ENCODE measurements at places on chromosomes 5 and 9.

DNA sequence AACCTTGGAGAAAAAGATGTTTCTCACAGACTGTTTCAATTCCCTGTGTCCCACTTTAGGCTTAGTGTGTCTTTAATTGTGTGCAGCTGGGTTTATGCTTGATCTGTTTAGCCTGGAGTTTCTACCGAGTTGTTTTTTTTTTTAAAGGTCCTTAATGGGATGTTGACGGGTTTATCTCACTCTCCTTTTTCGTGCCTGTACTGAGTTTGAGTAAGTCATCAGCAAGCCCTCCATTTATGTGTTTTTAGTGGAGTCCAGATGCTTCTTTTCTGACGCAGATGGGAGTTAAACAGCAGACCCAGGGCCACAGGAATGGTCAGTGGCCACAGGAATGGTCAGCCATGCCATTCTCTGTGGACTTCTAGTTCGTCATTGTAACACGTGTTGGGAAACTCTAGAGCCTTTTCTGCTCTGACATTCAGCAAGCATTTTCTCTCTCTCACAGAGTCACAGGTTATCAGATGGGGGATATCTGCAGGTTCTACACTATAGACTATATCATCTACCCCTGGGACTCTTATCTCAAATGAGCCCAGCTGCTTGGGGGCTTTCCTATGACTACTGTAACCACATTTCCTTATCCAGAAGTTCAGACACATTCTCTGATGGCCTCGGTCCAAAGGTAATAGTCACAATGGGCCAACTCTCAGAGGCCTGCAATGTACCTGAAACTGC lies 190.5 kb downstream of the TTLL11 start:
- DNase-seq, result peak; percentile 14

DNA sequence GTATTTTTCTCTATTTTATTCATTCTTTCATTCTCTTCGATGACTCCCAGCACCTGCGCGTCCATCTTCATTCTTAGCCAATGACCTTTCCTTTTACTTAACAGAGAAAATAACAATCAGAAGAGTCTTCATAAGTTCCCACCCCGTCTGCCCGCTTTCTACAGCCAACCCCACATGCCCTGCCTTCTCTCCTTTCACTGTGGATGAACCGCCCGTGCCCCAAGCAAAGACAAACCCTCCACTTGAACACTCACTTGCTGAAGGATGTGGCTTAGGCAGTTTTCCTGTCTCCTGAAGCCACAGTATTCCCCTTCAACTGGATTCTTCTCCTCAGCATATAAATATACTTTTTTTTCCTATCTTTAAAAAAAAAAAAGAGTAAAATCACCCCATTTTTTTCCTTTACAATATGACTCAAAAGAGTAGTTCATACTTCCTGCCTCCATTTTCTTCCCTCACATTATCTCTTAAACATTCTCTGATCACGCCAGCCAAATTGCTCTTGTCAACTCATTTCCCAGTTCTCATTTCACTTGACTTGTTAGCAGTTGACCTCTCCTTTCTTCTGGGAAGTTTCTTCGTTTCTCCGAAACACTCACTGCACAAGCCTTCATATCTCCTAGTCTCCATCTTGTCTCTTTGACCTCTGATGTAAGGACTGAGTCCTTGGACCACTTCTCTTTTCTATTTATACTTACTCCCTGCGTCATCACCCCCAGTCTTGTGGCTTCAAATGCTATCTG lies 11.1 kb downstream of the NIPSNAP3B start:
- no peak for DNase-seq

DNA sequence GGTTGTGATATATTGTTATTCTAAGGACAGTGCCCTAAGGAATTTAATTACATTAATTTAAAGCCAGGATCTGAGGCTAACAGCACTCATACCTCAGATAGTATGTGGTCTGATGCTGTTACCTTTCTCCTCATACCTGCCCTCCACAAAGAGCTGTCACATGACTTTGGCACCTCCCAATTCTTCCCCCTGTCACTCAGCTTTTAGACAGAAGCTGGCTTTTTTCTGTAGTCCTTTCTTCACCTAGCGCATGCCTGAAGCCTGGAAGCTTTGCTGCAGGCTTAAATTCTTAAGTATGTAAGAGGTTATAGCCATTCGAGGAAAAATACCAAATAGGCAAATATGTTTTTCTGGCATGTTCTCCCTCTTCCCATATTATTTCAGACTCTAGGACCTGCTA lies 61.0 kb upstream of the ADAMTS19 start:
- DNase-seq, result no peak

DNA sequence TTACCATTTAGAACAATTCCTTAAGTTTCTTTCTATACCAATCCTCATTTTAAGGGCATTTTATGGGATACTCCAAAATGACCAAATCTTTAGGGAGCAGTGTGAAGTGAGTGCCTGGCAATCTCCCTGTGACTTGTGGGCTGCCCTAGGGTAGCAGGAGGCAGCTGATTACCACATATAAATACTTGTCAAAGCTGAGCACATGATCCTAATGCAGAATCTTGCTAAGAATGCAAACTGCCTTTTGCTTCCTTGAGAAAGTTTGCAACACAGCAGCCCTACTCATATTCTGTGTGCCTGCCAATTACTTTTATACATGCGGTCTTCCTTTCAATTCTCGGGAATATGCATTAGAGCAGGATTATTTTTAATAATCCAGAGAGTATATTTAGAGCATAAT lies 18.2 kb upstream of the NREP start:
- DNase-seq, result no peak

DNA sequence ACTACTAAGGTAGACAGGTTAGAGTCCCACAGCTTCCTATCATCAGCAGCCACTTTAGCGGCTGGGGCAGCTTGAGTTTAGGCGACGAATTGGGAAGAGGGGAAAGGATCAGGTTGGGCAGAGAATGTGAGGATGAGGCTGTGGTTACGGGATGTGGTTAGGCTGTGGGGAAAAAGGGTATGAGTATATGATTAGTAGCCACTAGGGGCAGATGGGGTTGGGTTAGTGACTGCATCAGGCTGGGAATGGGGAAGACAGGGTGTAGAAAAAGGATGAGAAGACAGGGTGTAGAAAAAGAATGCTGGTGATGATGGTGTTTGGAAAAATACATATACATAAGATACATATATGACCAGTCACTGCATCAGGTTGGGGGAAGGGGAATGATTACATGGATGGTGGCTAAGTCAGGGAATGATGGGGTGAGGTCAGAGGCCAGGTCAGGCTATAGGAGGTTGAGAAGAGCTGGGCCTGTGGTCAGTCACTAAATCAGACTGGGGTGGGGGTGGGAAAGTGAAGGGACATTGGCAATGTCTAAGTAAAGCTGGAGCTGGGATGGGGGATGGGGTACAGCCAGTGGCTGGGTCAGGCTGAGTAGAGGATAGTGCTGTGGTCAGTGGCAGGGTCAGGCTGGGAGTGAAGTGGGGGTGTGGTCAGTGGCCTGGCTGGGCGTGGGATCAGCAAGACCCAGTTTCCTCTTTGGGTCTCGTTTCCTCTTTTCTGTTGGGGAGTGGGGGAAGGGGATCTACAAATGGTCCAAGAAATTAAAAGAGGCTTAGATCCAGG lies 2.1 kb downstream of the TLN1 start:
- peak; percentile 88 for DNase-seq

- DNase-seq, result peak; percentile 31
These were observed 680.0 kb downstream of the TAF11L14 start for GRCh38 chr5:18314192-18314778.

DNA sequence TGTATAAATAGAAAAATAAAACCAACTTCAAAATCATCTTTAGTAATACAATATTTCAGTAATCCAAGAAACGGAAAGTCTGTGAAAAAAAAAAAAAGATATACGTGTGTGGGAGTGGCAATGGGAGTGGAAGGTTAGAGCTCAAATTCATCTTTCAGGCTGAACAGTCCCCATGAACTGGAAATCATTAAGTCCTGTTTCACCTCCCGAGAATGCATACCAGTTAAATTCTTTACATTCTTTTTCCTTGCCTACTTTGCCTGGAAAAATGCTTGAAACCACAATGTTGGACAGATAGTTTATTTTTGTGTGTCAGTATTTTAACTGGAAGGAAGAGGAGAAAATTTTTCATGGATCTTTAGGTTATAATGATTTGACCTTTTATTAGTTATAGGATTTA lies 166.8 kb downstream of the MUSK start:
- peak; percentile 91 for DNase-seq

GRCh38 chr5:153467546-153467945 lies 22.9 kb upstream of the GRIA1 start:
- no peak for DNase-seq

DNA sequence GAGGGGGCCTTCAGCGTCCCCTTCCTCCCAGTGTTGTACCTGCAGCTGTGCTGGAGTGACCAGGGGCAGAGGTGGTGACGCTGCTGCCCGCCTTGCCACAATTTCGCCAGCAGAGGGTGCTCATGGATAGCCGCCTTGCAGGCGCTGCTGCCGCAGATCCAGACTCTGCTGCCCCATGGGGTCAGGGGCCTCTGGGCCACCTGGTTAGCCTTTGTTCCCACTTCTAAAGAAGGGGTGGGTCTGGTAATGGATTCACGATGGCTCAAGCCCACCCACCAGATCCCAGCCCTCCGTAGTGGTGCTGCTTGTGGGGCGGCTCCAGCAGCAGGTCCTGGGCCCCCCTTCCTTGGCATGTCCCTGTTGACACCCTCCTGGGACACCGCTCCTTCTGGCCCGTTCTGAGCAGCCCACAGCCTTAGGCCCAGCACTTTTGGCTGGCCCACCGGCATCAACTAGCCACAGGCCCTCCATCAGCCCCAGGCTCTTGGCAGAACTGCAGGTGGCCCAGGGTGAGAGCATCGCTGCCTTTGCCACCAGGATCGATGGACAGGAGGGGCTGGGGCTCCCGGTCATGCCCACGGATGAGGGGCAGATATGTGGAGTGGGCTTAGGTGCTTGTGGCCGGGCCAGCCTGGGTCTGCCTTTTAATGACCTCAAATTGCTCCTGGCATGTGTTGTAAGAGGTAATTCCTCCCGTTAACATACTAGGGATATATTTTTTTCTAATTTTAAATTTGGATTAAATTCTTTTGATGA lies 57.2 kb downstream of the COL5A1 start:
- DNase-seq, result peak; percentile 48

DNA sequence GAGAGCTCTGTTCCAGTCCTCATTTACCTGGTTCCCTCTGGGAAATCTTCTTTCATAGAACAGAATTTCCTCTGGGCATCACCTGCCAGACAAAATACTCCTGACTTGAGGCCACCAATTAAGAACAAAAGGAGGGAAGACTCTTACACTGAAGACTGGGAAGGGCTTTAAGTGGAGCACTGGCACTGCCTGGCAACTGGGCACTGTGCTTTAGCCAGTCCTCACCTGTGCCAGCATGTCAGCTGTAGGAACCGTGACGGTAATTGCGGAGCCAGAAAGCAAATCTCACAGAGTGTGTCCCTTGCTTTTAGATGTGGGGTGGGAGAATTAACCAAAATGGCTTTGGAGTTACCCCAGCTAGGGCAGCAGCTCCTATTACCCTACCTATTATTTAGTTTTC lies 40.6 kb downstream of the FAM219A start:
- no peak for DNase-seq

GRCh38 chr9:98342820-98343210 lies 87.4 kb upstream of the TBC1D2 start:
- no peak for DNase-seq

- no peak for DNase-seq
These were observed 986.5 kb downstream of the CDH18 start for GRCh38 chr5:19001539-19001938.

DNA sequence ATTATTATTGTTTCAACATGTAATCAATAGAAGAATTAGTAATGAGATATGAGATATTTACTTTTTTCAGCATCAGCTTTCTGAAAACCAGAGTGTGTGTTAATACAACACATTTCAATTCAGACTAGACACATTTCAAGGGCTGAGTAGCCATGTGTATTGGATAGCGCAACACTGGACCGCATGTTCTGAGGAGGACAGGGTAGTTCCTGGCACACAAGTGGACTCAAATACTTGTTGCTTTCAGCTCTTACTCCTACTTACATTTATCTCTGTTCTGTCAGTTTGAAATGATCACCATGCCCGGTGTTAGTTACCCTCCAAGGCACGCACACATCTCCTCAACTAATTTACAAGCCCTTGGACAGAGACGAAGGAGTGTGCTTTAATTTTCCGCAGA lies 126.6 kb downstream of the SLC24A2 start:
- DNase-seq, result no peak

DNA sequence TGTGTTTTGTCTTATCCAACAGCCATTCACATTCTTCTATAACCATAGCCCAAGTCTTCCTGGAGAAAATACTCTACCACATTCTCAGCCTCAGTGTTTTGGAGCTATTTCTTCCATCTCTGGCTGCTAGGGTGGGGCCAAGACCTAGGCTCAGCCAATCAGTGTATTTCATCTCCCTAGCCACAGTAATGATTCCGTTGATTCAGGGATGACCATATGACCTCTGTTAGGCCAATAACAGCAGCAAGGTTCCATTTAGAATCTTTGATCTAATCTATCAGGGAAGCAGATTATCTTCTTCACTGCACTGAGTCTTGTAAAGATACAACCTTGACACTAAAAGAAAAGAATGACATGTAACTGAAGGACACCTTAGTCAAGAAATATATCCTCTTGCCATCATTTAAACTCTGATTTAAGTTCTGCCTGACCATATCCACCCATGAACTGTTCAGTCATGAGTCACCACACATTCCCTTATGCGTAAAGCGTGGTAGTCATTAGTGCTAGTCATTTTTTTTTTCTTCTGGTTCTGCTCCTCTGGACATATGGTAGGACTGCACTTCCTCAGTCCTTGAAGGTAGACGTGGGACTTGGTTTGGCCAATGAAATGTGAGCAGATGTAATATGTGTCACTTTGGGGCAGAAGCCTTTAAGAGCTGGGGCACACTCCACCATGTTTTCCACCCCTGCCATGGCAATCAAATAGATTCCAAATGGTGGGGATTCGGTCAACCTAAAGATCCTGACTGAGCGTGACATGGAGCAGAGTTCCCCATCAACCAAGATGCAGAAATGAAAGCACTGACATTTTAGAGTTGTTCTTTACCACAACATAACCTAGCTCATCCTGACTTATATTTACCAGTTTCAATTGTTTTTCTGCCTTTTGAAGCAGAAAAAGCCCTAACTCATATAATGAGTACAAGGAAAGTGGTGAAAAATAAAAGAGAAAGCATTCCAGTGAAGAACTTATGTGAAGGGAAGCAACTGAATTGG lies 12.7 kb upstream of the PRELID2 start:
- DNase-seq, result peak; percentile 83

DNA sequence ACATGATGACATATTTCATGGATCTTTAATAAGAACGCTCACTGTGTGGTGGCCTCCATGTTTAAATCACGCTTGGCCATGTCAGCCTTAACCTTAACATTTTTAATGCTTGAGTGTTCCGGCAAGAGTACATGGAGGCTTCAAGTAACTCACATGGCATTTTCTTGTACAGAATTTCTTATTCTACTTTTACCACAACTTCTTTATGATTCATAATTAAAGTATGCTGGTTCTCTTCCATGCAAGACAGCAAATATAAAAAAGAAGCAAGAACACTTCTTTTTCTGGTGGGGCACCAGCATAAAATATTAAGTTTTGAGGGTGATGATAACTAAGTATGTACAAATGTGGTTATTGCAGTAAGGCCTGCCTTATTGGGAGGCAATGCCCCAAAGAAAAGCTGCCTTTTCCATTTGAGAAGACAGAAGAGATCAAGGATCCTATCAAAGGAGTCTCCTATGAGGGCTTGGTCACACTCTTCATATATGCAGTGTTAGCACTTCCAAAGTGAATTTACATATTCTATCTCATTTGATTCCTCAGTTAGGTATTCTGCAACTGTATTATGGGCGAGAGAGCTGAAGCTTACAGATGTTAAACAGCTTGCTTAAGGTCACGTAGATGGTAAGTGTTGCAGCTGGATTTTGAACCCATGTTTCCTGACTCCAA lies 382.7 kb upstream of the MEF2C start:
- peak; percentile 64 for DNase-seq

All from kidney tubule cell (primary cell).